Astrocyte of the spinal cord (primary cell): ENCODE measurements at places on chromosomes 1 and 21.

DNA sequence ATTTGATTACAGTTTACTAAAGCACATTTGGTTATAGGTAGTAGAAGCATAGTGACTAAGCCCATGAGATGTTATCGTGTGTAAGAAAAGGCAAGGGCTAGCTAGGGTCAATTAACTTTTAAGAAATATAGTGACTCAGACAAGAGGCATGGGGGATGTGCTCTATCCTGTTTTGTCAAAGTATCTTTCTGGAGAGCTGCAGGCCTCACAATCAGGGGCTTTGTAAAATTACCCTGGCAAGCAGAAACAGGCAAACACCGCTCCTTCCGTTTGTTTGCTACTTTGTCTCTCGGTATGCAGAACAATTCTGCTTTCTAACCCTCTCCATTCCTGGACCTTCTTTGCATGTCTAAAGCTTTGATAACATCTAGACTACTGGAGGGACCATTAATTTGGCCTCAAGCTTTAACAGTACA, 26.1 kb upstream of the ZNF697 start:
- DNase-seq = no peak

DNA sequence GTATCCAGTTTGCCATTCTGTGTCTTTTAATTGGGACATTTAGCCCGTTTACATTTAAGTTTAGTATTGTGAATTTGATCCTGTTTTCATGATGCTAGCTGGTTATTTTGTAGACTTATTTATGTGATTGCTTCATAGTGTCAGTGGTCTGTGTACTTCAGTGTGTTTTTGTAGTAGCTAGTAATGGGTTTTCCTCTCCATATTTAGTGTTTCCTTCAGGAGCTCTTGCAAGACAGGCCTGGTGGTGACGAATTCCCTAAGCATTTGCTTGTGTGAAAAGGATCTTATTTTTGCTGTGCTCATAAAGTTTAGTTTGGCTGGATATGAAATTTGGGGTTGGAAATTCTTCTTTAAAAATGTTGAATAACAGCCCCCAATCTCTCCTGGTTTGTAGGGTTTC, 69.2 kb upstream of the PDC start:
- DNase-seq = peak; percentile 15

DNA sequence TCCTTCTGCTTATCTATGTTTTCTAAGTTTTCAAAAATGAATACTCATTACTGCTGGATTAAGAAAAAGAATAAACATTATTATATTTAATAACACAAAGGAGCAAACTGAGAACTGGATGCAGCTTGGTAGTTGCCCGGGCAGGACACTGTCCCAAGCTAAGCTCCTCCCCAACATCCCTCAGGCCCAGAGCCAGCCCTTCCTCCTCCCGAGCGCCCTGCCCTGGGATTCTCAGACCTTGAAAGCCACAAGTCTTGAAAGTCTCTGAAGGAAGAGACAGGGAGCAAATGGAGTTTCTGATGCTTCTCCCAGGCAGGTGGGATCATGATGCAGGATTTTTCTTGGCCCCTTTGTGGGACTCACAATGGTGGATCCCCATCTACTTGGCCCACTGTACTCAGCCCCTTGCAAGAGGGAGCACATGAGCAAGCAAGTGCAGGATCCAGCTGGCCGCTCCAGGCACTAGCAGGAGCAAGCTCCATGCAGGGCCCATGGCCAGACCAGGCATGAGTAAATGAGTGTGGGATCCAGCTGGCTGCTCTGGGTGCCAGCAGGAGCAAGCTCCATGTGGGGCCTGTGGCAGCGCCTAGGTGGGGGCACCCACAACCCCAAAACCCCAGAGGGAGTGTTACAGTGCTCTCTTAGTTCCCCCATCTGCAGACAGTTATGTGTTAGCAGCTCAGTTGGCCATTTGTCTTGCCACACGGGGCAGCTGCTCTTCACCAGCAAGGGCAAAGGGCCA, 32.1 kb upstream of the RAB4A start:
- DNase-seq = no peak

- DNase-seq = peak; percentile 47
These were observed 1.9 kb downstream of the ITPKB start for GRCh38 chr1:226736908-226737818.

DNA sequence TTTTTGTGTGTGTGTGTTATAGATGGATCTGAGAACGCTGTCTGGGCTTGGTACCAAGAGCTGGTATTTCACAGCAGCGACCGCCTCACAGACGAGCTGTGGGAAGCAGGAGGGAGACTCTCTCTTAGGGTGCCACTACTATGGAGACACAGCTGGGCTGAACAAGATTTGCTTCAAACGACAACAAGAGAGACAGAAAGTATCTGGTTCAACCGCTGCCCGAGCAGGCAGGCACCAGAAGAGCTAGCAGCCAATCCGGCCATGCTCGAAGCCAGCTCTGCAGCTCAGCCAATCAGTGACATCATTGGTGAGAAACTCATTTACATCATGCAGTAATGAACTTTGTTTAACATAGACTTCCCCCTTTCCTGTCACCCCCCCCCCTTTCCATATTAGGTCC, 341.3 kb downstream of the USP25 start:
- peak; percentile 64 for DNase-seq

DNA sequence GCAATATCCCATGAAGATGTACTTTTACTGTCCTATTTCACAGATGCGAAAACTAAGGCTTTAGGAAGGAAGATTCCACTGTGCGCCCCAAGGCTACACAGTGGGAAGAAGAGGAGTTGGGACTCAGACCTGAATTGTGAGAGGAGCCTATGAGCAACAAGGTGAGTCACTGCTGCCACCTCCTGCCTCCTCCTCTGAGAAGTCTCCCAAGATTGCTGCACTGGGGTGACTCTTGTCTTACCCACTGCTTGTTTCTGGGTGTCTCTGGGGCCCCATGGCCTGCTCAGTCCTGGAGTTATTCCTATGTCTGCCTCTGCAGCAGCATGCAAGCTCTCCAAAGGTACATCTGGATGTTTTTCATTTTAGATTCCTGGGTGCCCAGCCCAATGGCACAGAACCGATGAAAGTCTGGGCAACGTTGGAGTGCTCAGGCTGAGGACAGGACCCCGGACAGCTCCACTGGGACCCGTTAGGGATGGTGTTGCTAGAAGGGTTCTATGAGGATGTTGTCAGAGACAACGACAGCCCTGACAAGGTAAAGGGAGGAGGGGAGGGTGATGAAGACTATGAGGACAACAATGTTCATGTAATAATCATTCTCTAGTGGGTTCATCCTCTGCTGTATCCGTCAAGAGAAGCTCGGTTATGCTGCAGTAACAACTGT, 11.0 kb upstream of the C1QA start:
- DNase-seq = no peak

GRCh38 chr21:34342476-34342875, 21.3 kb upstream of the KCNE2 start:
- no peak for DNase-seq

- no peak for DNase-seq
These were observed 13.7 kb downstream of the SLC45A3 start for GRCh38 chr1:205666372-205667166.

- DNase-seq = no peak
These were observed 255.1 kb downstream of the FGGY start for GRCh38 chr1:59552007-59552406.

DNA sequence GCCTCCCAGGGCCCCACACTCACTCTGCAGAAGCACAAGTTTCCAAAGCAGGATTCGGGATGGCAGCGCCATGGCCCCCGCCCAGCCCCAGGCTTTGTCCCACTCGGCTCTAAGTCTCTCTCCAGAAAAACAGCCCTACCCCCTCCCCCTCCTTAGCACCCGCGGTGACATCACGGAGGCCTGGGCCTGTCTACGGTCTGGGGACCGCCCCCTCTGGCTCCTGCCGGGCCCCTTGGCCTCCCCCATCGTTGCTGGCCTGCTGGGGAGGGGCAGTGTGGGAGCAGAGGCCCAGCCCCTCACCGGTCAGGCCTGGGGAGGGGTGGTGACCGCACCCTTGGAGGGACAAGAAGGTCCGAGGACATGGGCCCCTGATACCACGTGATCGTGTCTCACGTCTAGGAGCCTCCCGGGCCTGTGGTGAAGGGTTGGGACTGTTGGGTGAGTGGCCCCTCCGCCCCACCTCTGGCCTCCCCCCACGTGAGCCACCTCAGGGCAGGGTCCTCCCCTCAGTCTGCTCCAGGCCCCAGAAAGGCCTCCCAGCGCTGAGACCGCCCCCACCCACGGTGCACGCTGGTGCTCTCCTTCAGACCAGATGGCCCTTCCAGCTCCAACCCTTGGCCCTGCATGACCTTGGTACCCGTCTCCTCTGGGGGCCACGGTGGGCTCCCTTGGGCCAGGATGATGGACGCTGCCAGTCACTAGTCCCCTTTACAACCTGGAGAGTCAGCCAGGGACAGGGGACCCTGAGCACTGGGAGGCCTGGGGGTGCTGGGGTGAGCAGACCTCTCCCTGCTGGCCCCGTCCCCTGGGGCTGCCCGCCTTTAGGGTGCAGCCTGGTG, at the start of gene MXRA8:
Gene MXRA8 (minus strand): TSS at position 123 of the 839 bp plus-strand sequence. CDS start 51 bp downstream, at position 72.
- DNase-seq = peak; percentile 87
